ENCODE measurements at places on chromosomes 12 and 14.

- no peak for DNase-seq
These were observed 4.3 kb upstream of the TRAF3 start for GRCh38 chr14:102772781-102773570.

GRCh38 chr12:50212071-50212467 lies 44.9 kb upstream of the CERS5 start:
- DNase-seq, result no peak

DNA sequence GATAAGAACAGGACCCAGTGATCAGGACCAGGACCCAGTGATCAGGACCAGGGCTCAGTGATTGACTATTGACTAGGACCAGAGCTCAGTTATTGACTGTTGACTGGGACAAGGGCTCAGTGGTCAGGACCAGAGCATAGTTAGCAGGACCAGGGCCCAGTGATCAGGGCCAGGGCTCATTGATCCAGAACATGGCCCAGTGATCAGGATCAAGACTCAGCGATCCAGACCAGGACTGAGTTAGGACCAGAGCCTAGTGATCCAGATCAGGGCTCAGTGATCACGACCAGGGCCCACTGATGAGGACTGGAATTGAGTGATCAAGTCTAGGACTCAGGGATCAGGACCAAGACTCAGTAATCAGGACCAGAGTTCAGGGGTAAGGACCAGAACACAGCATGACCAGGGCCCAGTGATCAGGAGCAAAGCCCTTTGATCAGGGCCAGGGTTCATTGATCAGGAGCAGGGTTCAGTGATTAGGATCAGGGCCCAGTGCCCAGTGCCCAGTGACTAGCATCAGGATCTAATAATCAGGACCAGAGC lies 176.0 kb downstream of the TMEM121 start:
- DNase-seq, result no peak

DNA sequence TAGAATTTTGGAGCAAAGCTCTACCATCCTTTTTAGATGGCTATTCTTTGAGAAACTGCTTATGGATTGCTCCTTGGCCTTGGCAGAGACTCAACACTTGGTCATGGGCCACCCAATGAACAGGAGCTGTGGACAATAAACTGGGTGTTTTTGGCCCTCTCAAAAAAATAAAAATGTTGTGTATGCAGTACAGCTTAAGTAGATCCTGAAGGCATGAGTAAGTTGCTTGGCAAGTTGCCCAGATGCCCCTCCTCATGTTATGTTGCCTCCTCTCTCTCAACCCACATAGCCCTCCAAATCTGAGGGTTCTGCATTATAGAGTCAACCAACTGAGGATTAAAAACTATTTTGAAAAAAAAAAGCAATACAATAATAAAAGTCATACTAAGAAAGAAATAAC lies 124.9 kb downstream of the ATP23 start:
- DNase-seq, result no peak

- DNase-seq, result no peak
These were observed 15.7 kb upstream of the KCNA1 start for GRCh38 chr12:4894019-4894418.

GRCh38 chr12:114340231-114340630 lies 65.7 kb downstream of the TBX5 start:
- no peak for DNase-seq

- no peak for DNase-seq
These were observed 25.2 kb downstream of the PTPN11 start for GRCh38 chr12:112443916-112444315.

DNA sequence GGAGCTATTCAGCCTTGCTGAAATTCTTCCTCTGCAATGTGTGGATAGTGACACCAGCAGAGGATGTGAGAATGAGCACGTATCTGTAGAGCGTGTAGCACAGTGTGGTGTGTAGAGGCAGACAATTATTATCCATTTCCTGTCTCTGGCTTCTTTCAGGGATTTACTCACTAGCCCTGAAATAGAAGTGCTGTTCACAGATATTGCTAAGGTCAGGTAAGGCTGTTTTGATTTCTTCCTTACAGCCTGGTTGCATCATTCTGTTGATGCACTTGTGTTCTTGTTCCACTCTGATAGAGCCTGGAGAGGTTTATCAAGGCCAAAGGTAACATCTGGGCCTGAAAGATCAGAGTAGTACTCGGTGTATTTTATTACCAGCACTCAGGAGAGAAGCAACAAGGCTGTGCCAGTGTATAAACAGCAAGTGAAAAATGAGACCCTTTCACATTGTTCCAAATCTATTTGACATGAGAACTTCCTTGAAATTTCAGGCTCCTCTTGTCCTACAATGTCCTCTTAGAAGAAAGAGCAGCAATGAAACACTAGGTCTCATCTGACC lies 16.7 kb downstream of the ARG2 start:
- no peak for DNase-seq

DNA sequence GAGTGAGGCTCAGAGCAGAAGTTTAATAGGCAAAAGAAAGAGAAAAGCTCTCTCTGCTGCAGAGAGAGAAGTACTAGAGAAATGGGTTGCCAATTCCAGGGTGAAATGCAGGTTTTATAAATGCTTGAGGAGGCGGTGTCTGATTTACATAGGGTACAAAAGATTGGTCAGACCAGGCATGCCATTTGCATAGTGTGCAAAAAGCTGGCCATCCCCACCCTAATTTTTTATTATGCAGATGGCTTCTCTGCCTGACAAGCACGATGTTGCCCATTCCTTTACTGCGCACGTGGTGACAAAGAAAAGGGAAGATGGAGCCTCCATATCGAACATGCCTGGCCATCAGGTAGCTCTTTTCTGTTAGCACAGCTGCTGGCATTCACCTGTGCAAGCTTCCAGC lies 209.3 kb upstream of the PPFIA2 start:
- DNase-seq, result no peak

DNA sequence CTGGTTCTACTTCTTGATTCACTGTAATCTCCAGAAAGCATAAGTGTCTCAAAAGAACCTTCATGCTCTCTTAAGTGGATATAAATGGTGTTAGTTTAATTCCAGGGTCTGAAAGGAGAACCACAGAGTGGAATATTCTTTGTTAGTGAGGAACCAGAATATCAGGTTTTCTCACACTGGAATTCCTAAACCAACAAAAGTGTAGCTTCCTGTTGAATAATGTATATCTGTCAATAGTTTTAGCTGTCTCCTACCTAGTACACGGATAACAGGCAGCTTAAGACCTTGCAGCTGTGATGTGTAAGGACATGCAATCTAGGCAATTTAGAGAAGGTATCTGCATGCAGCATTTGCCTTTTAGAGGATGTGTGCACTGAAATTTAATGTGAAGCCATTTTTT lies 24.0 kb downstream of the LRIG3 start:
- no peak for DNase-seq

- no peak for DNase-seq
These were observed 32.8 kb upstream of the OR10AD1 start for GRCh38 chr12:48235796-48236333.

GRCh38 chr12:29517264-29517663 lies 19.8 kb upstream of the OVCH1 start:
- no peak for DNase-seq

GRCh38 chr12:94183708-94184379 lies 35.5 kb downstream of the PLXNC1 start:
- no peak for DNase-seq

DNA sequence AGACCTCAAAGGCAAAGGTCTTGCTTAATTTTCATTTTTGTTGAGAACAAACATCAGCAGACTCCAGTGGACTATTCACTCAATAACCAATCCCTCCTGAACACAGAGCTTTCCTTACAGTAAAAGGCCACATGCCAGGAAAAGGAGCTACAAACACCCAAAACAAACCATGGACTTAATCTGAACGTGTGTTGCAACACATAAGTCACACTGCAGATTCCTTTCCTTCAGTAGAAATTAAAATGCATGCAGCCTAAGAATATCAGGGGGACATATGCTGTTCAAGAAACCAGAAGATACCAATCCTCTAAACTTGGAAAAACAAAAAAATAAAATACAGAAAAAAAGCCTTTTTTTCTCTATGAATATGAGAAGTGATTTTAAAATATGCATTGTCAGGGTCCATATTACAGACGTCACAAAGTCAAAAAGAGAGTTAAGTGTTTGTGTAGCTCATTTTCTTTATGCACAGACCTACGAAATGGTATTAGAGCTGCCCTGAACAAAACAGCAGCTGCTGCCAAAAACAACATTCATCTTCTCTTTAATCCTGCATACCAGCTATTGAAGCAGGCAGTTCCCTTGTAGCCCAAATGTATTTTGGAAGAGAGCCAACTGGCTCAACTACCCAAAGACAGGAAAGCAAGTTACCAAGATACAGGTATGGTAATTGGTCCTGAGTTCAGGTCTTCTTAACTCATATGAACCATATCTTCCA lies 26.2 kb downstream of the KITLG start:
- DNase-seq, result no peak

GRCh38 chr12:103505371-103506236 lies 9.8 kb upstream of the C12orf42 start:
- DNase-seq, result peak; percentile 59

DNA sequence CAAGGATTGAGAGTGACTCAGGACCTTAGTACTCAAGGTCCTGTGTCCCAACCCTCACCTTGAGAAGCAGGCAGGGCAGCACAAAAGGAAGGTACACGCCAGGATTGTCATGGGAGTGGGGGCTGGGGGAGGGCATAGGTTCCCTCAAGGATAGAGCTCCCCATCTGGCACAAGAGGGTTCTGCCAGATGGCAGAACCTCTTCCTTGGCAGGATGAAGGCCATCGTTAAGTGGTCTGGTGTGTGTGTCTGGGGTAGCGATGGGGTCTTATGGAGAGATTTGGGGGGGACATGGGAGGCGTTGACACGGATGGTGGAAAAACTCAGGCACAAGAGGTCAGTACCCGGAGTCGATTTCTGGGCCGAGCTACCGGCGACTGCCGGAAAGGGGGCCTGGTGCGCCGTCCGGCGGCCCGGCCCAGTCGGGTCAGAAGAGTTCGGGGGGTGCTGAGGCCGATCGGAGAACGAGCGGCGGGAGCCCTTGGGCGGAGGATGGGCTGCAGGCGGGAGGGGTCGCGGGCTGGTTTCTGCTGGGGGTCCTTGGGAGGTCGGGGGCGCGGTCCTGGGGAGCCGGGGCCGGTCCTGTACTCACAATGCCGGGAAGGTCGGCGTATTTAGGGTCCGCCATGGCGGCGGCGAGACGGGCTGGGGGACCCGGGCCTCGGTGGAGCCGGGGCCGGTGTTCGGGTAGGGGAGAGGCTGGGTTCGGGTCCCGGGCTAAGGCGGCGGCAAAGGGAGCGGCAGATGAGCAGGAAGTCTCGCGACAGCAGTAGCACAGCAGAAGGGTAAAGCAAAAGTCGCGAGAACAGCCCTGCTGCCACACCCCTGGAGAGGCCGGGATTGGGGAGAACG lies at the start of gene DCTN2:
DCTN2 (minus strand) TSS at position 755 of the 850 bp plus-strand sequence; CDS start at position 626, 129 bp downstream.
- DNase-seq, result peak; percentile 93

- DNase-seq, result no peak
These were observed 5.9 kb downstream of the GOLGA5 start for GRCh38 chr14:92800012-92800411.

GRCh38 chr12:93403988-93404803 lies 26.5 kb downstream of the NUDT4 start:
- no peak for DNase-seq

DNA sequence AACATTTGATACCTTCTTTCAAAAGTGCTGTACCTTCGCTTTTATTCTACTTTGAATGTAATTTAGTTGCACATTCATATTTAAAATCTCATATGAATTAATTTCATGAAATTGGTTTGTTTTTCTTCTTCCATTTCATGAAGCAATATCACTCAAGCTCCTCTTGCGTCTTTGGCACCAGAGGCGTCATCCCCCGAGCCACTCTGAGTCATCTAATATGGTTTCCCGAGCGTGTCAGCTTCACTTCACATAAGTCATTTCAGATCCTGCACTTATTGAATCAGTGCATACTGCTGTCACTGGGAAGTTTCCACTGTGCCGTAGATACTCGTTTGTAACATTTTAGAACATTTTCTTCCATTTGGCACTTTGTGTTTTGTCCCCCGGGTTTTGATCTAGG lies 105.6 kb downstream of the SLC25A47 start:
- no peak for DNase-seq

DNA sequence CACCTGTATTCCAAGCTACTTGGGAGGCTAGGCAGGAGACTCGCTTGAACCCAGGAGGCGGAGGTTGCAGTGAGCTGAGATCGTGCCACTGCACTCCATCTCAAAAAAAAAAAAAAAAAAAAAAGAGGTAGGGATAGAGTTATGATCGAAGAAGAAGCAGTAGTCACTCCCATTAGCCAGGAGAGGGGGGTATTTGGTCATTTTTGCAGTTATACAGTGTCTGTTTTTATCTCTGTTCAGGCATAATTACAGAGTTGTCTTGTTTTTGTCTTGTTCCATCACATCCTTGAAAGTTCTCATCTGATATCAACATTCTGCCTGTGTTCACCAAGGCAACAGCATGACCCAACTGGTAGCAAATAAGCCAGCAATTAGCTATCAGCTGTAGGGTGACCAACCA lies 98.5 kb upstream of the TMPO start:
- DNase-seq, result no peak

- no peak for DNase-seq
These were observed 297.0 kb downstream of the FUT8 start for GRCh38 chr14:65709576-65709975.

DNA sequence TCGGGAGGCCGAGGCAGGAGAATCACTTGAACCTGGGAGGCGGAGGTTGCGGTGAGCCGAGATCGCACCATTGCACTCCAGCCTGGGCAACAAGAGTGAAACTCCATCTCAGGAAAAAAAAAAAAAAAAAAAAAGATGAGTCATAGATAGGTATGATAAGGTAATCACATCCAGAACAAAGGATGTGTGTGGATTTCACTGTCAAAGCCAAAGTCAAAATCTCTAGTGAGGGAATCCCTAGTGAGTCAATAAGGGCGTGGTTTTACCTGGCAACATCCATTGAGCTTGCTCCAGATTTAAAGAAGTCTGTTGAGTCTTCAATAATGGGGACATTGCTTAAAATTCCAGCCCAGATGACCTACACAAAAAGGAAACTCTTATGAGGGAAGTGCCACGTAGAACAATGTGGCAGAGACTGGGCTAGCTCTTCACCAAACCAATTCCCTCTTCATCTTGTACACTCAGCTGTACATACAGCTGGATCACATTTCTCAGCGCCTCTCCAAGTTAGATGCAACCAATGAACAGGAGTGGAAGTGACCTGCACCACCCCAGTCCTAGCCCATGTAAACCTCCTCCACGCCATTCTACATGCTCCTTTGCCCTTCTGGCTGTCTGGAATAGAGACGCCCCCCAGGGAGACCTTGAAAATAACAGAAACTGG lies 23.4 kb downstream of the ALDH1L2 start:
- no peak for DNase-seq

GRCh38 chr12:25155022-25155576 lies 39.9 kb downstream of the DNAI7 start:
- no peak for DNase-seq

DNA sequence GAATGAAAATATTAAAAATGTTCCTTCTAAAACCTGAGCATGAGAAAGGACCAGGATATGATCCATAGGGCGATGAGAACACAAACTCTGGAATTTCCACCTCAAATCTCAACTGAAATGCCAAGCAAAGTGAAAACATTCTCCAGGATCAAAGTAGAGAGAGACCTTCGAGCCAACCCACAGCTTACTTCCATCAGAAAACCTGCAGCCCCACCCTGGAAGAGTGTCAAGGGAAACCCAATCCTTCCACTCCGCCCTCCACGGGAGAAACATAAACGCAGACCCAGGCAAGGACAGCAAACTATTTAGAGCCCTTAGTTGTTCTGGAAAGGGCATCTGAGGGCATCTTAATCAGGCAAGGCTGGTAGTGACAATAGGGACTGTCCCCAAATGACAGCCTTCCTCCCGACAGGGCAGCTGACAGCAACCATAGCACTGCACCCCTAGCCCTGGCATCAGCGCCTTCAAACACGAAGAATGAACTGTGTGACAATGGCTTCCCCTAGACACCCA lies 21.8 kb downstream of the SLC15A4 start:
- no peak for DNase-seq

GRCh38 chr14:73325630-73326299 lies 88.5 kb downstream of the PAPLN start:
- DNase-seq, result no peak

Measured in stimulated activated CD8-positive, alpha-beta memory T cell treated with anti-CD3 and anti-CD28 coated beads, Interleukin-15, amount 100 ng/mL, for 48 hours (primary cell).